Midbrain (tissue), 1 donor: ENCODE measurements at places on chromosomes 2 and 18.
A peak's percentile ranks its signal among the peaks of the same experiment; 100 is the strongest.

DNA sequence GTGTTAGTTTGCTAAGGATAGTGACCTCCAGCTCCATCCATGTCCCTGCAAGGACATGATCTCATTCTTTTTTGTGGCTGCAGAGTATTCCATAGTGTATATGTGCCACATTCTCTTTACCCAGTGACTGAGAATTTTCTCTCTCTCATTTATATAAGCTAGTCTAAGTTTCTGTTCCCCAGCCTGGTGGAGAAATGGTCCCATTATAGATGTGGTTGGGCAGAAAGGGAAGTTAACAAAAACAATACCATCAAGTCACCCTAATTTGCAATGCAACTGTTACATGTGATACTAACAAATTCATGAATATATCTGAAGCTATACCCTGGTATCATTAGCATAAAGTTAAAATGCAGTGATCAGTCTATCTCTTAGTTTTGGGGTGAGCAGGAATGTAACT is 54.0 kb downstream of the DNER start:
- no peak for DNase-seq

GRCh38 chr2:74327199-74327598 is 16.0 kb downstream of the SLC4A5 start:
- DNase-seq: no peak

DNA sequence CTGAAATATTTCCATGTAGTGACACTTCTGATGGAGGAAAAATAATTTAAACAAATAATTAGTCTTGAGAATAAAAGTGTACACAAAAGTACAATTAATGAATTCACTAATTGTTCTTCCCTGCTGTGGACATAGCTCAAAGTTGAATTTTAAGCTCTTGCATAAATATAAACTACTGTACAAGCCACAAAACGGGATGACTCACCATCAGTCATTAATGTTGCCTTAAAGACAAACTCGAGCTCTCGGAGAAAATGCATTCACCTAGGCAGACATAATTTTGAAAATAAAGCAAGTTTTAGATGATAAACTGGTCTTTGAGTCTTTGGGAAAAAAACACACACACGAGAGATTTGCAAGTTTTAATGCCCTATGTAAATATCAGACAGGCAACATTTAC is 436.4 kb downstream of the ZNF521 start:
- no peak for DNase-seq

- no peak for DNase-seq
These were observed 172.9 kb upstream of the MYT1L start for GRCh38 chr2:2503864-2504418.

DNA sequence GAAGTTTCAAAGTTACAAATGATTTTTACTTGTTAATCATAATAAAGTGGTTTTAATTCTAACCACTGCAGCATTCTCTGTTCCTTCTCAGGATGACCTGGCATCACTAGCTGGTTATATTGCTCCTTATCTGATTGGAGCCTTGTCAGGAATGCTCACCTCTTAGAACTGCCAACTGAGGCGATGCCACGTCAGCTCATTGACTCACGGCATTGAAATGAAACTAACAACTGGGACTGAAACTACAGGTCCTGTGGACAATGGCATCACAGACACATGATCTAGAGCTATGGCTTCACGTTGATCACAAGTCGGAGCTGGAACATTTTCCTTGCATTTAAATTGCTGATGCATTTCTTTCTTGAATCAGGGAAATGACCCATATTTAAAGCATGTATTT is 54.9 kb upstream of the MAP2 start:
- DNase-seq: no peak

DNA sequence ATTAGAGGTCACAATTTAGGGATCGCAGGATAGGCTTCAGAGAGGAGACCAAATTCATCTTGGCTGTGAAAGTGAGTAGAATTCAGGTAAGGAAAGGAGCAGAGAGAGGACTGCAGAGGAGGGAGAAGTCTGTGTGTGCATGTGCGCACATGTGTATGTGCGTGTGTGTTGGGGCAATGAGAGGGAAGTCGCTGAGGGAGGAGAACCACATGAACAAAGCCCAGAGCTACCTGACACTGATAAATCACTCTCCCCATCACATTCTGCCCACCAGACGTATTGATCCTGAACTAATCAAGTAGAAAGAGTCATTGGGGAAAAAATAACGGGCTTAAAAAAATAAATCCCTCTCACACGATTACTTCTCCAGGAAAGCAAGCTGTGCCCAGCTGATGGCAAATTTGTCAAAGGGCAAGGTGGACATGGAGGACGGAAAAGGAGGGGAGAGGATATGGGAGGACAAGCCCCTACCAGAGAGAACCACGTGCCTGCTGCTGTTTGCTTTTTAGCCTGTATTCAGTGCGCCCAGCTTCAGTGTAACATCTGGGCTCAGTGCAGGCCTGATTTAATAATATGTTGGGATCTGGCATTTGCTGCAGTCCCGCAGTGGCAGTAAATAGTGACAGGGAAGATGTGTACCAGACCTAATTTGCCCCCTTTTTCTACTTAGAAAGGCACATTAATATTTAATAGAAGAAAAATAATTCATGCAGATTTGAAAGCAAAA is 307.5 kb downstream of the C1D start:
- no peak for DNase-seq

DNA sequence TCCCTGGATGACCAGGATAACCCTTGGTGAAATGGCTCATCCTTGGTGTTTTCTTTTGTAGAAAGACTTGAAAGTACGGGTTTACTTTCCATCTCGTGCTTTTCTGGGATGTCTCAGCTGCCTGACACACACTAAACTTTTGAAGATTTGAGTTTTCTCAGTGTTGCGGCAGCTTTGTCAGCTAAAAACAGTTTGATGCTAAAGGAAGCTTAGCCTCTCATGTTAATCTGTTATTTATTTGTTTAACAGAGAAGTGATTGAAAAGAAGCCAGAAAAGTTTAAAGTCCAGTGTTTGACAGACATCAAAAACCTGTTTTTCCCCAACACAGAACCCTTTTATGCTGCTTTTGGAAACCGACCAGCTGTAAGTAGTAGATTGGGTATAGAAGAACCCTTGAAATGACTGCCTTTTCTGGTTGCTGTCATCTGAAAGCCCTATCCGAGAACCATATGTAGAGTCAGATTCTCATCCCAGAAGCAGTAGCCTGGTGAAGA is 72.8 kb downstream of the LPIN1 start:
- DNase-seq: no peak

DNA sequence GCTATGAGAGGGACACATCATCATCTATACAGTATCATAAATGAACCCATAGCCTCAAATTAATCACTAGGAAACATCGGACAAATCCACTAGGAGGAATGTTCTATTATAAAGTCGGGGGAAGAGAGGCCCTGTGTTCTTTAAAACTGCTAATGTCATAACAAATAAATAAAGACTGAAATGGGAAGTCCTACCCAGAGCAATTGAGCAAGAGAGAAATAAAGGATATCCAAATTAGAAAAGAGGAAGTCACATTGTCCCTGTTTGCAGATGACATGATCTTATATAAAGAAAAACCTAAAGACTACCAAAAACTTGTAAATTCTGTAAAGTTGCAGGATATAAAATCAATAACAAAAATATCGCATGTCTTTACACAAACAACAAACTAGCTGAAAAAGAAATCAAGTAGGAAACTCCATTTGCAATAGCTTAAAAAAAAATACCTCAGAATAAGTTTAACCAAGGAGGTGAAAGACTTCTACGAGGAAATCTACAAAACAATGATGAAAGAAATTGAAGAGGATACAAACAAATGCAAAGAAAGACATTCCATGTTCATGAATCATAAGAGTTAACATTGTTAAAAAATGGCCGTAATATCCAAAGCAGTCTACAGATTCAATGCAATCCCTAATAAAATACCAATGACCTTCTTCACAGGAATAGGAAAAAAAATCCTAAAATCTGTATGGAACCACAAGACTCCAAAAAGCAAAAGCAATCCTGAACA is 30.6 kb downstream of the RTN4 start:
- DNase-seq: no peak

- DNase-seq: no peak
These were observed 793.5 kb upstream of the CHAC2 start for GRCh38 chr2:52974127-52974526.

DNA sequence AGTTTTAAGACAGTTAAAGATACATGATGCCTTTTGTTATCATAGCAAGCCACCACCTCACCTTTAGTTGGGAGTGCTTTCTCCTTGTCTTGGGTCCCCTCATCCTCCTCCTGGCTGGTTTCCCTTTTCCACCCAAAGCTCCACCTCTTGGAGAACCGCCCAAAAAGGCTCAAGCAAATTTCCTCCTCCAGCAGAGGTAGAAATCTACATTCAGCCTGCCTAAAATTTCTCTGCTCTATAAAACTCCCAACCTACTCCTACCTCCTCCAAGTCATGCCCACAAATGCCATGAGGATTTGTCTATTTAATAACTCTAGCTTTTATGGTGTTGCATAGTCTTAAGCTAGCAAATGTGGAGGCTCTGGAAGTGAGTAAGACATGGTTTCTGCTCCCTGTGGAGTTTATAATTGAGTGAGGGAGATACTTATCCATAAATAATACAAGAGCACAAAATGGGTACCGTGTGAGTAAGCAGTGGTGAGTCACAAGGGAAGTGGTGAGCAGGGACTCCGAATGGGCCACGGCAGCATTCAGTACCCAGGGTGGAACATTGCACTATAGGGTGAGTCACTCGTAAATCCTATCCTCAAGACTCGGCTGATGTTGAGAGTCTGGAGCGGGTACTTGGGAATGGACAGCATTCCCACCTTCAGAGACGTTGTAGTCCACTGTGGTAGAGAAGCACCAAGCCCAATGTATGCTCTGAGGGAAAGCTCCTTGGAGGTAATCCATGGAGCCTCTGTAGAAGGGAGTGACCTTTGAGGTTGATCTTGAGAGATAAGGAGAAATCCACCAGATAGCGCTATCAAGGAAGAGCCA is 146.3 kb downstream of the RTN4 start:
- DNase-seq: no peak

- no peak for DNase-seq
These were observed 84.7 kb downstream of the GLI2 start for GRCh38 chr2:120820263-120820952.

DNA sequence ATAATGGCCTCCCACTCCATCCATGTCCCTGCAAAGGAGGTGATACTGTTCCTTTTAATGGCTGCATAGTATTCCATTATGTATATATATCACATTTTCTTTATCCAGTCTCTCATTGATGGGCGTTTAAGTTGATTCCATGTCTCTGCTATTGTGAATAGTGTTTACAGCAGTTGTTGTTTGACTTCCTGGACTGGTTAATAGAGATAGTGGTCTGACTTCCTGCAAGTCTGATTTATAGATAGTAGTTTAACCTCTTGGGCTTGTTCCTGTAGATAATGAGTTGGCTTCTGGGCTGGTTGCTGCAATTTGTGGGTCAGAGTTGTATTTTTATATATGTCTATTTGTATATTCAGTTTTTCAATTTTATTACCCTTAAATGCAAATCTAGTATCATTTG is 145.4 kb downstream of the ARL6IP6 start:
- no peak for DNase-seq

GRCh38 chr2:171706152-171706803 is 19.0 kb downstream of the DYNC1I2 start:
- peak; percentile 26 for DNase-seq

- DNase-seq: no peak
These were observed 35.5 kb upstream of the PELI1 start for GRCh38 chr2:64179582-64180321.

- DNase-seq: no peak
These were observed 78.8 kb upstream of the THOC1 start for GRCh38 chr18:346600-346999.

DNA sequence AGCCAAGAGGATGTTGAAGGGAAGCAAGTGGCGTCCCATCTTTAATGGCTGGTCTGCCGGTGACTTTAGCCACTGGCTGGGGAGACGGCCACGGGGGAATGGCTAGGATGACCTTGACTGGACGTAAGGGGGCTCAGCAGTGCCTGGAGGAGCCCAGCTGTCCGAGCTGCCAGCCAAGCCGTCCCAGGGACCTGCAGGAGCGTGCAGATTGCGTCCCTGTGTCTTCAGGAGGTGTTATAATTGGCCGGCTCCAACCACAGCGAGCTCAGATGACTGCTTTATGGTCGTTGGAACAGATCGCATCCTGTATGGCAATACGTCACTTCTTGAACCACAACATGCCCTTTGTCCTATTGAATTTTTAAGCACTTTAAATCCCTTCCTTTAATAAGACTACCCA is 204.6 kb downstream of the EIPR1 start:
- no peak for DNase-seq

DNA sequence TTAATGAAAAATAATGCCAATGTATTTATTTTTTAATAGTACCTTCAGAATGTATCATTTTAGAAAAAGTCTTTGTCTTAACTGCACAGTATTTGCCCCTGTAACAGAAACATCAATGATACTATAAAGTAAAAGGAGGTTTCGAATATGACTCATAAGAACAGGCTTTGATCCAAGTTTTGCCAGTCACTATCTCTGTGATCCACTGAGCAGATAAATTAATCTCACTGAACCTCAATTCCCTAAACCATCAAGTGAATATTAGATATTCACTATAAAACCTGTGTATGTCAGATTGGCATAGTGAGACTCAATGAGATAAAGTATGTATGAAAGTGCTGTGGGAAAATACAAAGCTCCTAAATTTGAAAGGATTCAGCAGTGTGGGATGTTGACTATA is 292.1 kb downstream of the EXOC6B start:
- no peak for DNase-seq

- DNase-seq: no peak
These were observed 72.5 kb upstream of the APCDD1 start for GRCh38 chr18:10381951-10382350.

- no peak for DNase-seq
These were observed 116.6 kb upstream of the CNTNAP5 start for GRCh38 chr2:123908522-123908921.

GRCh38 chr2:237663517-237664110 is 36.2 kb downstream of the LRRFIP1 start:
- DNase-seq: no peak

- no peak for DNase-seq
These were observed 52.9 kb upstream of the APCDD1 start for GRCh38 chr18:10401521-10401920.

- no peak for DNase-seq
These were observed 13.7 kb upstream of the TEX261 start for GRCh38 chr2:71008342-71008741.

GRCh38 chr2:237547841-237548416 is 18.4 kb upstream of the PRLH start:
- DNase-seq: no peak

DNA sequence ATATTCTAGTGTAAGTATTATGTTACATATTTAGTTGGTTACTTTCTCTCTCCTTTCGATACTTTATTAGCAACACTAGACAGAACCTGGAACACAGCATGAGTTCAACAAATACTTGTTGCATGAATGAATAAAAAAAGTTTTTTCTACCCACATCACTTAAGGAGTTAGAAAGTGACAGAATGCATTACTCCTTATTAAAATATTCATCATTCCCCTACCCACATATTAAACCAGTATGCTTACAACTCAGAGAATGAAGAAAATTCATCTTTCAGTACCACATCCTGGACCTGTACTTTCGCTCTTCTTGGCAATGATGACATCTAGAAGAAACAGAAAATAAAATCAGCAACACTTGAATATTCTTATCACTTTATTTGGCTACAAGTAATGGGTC is 6.0 kb downstream of the SRBD1 start:
- DNase-seq: no peak
